Cerebellum (tissue), 4 donors: ENCODE measurements at places on chromosomes 5 and 9.

GRCh38 chr9:37575511-37575914, 667 bp downstream of the FBXO10 start:
- DNase-seq: no peak

GRCh38 chr5:33423018-33423630, 17.6 kb upstream of the TARS1 start:
- DNase-seq: no peak

DNA sequence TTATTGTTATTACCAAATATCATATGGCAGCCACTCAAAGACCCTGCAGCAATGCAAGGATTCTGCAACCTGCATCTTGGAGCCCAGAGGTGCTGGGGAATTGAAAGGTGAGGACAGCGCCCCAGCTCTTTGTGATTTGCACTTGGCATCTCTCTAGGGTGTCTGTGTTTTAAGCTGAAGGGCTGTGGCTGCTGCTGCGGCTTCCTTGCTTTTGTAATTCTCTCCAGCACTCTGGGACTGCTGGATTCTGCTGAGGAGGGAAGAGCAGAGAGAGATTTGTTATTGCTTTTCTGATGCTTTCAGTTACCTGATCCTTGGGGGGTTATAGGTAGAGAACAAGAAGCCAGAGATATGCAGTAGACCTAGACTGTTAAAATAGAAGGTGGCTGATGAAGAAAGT, 562.4 kb downstream of the EBF1 start:
- DNase-seq: no peak

DNA sequence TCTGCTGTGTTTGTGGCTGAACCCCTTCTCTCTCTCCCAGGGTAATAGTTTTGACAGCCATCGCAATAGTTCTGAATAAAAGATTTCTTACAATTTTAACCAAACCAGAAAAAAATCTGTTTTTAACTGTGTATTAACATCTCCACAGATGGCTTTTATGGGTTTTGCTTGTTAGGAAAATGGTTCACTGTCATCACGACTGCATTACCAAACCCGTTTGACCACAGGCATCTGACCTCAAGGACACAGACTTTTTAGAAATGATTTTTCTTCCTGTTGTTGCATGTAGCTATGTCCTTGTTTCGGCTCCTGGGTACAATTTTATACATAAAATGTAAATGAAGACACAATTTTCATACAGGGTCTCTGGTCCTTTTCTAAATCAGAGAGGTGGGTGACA, 316.1 kb downstream of the IRX1 start:
- no peak for DNase-seq

DNA sequence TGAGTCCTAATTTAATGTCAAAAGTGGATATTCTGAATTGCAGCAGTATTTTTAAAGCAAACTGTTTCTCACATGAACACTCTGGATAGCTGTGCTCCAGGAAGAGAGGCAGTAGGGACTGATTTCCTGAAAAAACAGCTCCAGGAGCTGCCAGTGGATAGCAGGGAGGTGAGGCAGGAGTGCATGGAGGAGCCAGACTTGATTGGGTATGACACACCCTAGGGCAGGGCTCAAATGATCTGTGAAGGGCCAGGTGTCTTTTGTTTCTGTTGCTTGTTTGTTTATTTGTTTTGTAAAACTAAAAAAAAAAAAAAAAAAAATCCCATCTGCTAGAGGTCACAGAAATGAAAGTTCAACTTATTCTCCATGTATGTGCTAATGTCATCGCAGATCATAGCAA, 83.4 kb downstream of the ADRB2 start:
- DNase-seq: no peak

- DNase-seq: no peak
Observed at GRCh38 chr9:136734837-136735496, 7.8 kb downstream of the LCN10 start.
